NCI-H748 treated with DMSO at 0.1 percent for 48 hours (cell line): ENCODE measurements at places on chromosomes 5 and 9.

DNA sequence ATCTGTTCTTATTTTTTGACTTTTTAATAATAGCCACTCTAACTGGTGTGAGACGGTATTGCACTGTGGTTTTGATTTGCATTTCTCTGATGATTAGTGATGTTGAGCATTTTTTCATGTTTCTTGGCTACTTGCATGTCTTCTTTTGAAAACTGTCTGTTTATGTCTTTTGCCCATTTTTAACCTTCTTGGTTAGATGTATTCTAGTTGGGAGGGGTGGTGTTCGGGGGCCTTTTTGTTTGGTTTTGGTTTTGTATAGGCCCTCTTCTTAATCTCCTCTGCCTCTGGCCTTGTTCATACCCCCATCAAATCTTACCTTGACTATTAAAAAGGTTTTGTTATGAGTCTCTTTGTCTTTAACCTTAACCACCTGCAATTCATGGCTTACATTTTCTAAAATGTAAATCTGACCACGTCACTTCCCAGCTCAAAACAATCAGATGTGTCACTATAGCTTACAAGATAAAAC is 107.8 kb upstream of the NR4A3 start:
- no peak for DNase-seq

GRCh38 chr5:96054311-96055030 is 92.8 kb upstream of the ELL2 start:
- no peak for DNase-seq

- DNase-seq, result no peak
Observed at GRCh38 chr5:125679522-125679921, 743.7 kb upstream of the GRAMD2B start.

DNA sequence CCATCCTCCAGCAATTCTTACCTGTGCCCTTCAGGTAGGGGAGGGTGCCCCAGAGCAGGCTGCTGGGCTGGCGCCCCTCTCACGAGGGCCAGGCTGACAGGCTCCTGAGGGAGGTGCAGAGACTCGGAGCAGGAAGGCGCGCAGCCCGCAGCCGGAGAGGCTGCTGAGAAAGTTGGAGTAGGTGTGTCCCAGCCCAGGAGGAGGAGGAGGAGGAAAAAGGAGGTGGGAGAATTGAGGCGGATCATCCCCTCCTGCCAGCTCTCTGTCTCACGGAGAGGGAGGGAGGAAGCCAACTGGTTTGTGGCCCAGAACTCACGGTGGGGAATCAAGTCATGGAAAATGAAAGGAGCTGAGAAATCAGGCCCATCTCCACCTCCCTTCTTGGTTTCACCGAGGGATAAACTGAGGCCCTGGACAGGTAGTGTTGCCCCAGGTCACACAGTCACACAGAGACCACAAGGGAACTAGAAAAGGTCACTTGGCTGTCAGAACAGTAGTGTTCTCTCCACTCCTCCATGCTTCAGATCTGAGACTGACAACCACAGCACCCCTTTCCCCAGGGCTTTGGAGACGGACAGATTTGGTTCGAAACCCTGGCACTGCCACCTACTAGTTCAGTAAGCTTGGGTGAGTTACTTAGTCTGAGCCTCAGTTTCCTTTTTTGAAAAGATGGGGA is at the start of gene FAT2:
FAT2 (minus strand) TSS at position 188 of the 676 bp plus-strand sequence. CDS start 22,400 bp downstream, outside the sequence.
- DNase-seq, result no peak

DNA sequence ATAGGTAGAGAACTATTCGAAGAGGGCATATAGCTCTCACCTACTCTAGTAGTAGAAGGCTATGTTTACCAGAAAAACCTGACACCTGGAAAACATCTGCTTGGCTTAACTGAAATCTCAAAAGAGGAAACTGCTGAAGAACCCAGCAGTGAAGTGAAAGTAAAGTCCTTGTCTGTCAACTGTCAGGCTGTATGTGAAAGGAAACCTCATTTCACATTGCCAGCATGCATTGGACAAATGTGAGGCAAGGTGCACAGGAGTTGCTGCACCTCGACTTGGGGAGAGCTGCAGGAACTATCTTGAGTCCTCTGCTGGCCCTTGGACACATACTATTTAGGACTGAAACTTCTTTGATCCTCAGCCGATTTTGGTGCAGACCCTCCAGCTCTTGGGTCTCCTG is 53.3 kb downstream of the NREP start:
- no peak for DNase-seq

DNA sequence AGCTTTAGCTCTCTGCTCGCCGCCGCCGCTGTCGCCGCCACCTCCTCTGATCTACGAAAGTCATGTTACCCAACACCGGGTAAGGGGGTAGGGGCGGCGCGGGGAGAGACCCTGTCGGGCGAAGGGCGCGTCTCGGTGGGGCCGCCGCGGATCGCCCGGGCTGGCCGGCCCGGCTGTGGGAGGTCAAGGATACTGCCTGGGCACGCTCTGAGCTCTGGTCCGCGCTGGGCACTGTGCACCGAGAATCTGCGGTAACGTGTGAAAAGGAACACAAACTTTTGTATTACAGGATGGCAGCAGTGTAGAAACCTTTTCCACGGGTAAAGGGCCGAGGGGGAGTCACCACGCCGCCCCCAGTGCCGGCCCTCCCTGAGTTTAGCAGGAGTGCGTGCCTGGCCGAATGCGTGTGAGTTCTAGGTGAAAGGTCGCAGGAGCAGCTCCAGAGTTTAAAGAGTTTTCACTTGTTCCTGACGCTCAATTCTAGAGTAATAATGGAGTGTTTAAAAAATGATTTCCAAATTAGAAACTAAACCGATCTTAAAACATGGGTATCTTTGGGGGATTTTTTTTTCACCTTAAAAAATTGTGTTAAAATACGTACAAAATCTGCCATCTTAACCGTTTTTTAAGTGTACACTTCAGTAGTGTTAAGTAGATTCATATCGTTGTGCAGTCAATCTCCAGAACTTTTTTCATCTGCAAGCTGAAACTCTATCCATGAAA is at the start of gene HSDL2:
HSDL2 (plus strand) TSS at position 7 of the 723 bp plus-strand sequence; CDS start at position 63, 56 bp downstream.
- DNase-seq, result peak; percentile 18

DNA sequence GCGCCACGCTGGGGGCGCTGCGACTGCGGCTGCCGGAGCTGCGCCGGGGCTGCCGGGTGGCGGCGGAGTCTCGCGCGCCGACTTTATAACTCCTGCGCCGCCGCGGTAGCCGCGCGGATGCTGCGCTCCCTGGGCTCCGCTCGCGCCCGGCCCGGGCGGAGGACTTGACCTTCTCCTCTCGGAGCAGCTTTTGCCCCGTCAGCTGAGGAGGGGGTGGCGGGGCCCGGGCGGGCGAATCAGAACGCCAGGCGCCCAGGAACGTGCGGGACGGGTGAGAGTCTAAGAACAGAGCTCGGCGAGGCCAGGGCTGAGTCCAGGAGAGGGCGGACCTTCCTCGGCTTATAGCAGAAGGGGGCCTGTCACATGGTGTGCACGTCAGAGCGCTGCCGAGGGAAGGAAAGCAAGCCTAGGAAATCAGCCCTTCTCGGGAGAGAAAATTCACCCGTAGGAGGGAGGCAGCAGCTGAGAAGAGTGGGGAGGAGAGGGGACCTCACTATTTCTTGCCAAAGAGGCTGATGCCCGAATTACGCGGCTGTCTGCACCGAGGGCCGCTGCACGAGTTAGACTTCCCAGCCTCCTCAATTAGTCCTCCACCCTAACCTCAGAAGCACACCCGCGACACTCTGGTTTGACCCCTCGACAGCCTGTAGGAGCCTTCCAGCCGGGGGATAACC is at the start of gene FOXD1:
FOXD1 (minus strand) TSS at position 315 of the 674 bp plus-strand sequence. CDS start 415 bp downstream, outside the sequence.
- DNase-seq, result peak; percentile 69

DNA sequence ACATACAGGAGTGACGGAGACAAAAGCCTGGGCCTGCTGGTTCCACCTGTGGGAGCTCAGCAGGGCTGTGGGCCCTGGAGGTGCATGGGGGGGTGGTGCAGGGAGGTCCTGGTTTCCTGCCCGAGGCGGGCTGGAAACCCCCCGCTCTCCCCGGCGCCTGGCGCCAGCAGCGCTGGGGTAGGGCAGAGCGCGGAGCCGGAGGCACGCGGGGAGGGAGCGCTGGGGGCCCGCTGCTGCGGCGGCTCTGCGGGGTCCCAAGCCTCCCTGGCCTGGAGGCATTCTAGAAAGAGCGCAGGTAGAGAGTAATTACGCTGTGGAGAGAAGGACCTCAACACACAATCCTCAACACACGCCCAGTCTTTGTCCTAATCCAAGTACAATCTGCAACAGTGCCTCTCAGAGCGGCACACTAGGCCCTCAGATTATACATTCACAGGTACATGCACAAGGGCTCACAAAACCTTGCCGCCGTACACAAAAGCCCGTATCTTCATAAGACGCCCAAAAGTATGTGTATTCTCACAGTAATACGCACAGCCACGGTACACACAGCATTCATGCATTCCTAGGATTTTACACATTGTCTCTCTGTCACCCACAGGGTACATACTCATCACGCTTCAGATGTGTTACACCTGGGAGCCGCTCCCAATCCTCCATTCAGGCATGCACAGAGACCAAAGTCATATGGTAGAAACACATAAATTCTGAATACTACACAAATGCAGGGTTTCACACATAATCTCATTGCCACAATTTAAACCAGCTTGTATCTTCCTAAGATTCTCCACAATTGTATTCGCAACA is 2.1 kb upstream of the HAND1 start:
- no peak for DNase-seq

DNA sequence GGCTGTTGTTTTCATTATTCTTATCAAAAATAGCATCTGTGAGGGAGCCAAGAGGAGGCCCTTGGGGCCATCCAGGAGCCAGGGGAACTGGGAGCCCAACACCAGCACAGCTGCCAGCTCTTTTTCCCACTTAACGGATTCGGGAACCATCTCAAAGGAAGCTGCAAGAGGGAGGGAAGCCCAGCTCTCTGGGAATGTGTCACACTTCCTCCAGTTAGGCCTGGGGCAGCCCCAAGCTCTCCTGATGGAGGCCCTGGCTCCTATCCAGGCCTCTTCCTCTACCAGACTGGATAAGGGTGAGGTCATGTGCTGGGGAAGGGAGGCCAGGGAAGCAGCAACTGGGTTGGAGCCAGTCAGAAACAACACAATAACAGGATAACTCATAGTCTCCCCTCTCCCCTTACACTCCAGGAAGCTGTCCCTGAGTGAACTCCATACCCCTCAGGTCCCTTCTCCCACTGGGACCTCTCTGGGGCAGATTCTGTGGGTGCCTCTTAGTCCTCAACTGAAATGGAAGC is 12.7 kb downstream of the CSF2 start:
- no peak for DNase-seq

- DNase-seq, result no peak
Observed at GRCh38 chr9:114001794-114002261, 76.3 kb downstream of the AMBP start.

DNA sequence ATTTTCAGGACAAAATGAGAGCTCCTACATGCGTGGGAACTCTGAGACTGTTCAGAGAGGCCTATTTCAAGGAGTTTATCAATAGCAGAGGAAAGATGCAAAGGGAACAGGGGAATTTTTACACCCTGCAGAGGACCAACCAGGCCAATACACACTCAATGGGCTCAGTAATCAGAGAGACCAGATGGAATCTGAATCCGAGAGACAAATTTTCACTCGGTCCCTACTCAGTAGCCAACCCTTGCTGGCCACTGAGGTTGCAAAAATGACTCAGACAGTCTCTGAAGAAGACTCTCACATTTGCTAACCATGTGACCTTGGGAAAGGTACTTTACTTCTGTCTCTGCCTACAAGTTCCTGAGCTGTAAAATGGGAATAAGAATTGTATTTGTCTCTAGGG is 479.4 kb downstream of the CDK5RAP2 start:
- no peak for DNase-seq

DNA sequence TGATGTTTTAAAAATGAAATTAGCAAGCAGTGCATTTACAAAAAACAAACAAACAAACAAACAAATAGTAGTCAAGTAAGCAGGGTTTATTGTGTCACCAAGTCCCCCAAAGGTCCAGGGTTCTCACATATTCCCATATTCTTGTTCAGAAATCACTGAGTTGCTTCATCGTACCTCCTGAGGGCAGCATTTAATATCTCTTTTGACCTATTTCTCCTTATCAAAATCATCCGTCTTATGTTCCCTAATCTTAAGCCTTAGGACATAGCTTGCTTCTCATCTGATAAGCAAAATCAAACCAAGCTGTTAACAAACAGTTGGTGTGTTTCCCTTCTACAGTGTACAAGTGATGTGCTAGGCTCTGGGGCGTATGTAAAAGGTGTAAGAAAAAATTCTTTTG is 109.5 kb upstream of the MAN2A1 start:
- DNase-seq, result no peak

DNA sequence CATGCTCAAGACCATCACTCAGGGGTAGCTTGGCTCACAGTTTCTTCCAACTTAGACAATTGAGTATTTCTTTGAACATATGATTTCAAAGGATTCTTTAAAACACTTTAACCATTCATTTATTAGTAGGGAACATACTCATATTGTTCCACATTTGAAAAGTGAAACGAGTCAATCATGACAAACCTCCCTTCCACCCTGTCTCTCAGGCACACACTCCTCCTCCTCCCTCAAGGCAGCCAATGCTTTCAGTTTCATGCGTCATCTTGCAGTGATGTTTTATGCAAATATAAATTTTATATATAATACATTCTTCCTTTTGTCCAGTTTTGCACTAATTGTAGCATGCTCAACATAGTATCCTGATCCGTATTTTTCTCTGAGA is 126.0 kb upstream of the BOD1 start:
- DNase-seq, result no peak

- DNase-seq, result no peak
Observed at GRCh38 chr5:95638632-95639031, 7.9 kb upstream of the RFESD start.
